ENCODE measurements at places on chromosomes 2 and 18. TPM values are rescaled to one million over a fixed set of nuclear protein-coding genes. Genes with fewer than 3 reads are reported as not detected.

Gene MARCO
- 40.4 TPM for total RNA-seq

Gene COL4A4
- total RNA-seq: 3.8 TPM

Gene SEC11C
- 125 TPM for total RNA-seq

Gene KLHL41
- total RNA-seq: 0.33 TPM

Gene IL1B
- total RNA-seq: 1.0 TPM

Gene EGR4
- not detected for total RNA-seq

Gene CD8B2
- under 0.01 TPM for total RNA-seq

Gene DSC3
- total RNA-seq: under 0.01 TPM

Gene RAB11FIP5
- 2.8 TPM for total RNA-seq

Gene PLGLB1
- total RNA-seq: 90.0 TPM

DNA sequence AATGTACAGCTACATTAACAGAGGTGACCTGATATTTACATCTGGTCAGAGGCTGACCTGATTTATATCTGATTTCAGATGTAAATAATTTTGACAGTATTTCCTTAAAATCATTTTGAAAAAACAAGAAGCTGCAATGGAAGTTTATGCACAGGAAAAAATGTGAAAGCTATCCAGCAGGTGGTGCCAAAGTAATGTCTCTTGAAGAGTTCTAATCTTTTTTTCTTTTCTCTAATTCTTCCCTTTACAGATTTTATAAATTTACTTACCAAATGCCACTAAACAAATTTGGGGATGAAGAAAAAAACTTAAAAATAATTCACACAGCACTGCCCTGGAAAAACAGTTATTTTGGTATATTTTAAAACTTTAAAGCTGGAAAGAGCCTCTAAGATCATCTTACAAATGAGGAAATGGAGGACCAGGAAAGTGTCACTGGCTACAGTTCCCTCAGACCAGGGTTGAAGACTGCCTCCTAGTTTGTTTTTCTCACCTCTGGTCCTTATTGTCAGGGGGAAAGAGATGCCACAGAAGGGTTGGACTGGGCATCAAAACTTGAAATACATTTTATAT, 16.4 kb upstream of the FBLN7 start:
- no peak for DNase-seq

DNA sequence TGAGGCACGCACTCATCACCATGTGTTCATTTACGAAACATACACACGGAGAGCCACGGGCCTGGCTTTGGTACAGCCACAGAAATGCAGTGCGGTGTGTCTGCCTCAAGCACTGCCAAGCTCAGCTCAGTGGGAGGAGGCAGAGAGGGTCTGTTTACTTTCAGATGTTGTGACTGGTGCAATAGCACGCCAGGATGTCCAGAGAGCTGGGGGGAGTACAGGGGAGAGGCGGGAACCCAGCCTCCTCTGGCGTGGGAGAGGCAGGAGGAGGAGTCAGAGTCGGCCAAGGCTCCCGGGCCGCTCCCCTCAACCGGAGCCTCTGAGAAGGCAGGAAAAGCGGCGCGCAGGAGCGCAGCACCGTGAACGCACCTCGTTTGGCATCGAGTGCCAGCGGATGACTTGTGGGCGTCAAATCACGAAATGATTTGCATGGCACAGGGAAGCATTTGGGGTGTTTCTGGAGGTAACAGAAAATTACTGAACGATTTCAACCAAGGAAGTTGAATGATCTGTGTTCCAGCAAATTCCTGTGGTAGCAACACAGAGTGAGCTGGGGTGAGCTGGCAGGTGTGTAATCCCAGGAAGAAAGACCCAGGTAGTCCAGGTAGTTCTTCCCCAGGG, 143.0 kb downstream of the ZNF516 start:
- DNase-seq: peak; percentile 27

DNA sequence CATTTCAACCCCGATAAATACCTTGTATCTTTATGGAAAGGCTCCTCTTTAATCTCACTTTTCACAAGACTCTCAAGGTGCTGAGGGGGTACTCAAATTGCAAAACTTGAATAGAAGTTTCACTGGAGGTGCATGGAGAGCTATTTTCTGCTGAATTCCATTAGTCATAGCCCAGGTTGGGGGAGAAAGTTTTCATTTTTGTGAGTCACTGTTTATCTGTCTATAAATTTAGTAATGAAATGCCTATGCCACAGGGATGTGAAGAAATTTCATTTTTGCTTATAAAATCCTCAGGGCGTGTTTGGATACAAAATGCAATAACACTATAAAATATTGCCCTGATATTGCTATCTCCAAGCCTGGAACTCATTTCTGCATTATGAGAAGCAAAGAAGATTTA, 346.3 kb downstream of the LRATD1 start:
- DNase-seq: no peak

GRCh38 chr2:86123328-86123925, 17.4 kb downstream of the PTCD3 start:
- no peak for DNase-seq

- DNase-seq: no peak
Observed at GRCh38 chr2:36587556-36587955, 10.4 kb downstream of the FEZ2 start.

- DNase-seq: no peak
Observed at GRCh38 chr18:62118328-62118727, 68.5 kb downstream of the PIGN start.

DNA sequence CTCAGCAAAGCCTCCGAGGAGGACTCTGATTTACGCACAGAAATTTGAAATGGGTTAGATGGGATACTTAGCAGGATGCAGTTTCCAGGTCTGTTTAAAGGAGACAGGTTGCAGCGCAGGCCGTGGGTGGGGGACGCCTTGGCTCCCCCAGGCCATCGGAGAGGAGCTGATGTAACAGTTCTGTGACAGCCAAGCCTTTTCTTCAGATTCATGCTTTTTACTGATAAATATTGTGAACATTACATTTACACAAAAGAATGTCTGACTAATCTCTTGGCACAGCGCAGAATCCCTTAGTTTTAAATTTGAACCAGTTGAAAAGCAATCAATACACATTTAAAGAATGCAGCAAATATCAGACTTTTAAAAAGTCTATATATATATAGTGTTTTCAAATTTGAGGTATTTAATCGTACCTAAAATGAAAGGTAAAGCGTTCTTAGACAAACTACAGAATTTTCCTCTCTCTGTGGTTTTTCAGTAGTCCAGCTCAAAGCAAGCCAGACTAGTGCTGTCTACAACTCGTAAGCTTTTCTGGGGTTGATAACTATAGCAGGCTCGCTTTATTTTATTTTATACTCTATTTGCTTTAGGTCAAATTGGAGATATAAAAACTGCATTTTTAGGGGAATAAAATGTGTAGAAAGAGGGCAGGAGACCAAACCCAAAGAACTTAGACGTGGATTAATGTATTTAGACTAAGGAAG, 221.9 kb downstream of the PIEZO2 start:
- no peak for DNase-seq

DNA sequence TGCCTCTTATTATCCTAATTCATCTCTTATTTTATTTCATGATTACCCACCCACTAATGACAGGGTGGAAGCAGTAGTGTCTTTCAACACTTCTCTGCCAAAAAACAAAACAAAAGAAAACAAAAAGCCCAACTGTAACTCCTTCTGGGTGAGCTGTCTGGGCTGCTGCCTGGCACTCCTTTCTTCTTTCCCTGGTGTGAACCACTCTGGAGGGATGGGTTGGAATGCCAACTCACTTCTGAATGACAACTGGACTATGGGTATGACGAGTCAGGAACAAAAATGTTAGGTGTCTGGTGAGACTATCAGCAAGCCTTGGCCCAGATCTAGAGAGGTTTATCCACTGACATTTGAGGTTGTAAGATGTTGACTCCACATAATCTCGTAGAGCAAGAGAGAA, 88.3 kb upstream of the ITGB6 start:
- DNase-seq: no peak

GRCh38 chr18:32138332-32138982, 46.8 kb downstream of the RNF138 start:
- DNase-seq: no peak

DNA sequence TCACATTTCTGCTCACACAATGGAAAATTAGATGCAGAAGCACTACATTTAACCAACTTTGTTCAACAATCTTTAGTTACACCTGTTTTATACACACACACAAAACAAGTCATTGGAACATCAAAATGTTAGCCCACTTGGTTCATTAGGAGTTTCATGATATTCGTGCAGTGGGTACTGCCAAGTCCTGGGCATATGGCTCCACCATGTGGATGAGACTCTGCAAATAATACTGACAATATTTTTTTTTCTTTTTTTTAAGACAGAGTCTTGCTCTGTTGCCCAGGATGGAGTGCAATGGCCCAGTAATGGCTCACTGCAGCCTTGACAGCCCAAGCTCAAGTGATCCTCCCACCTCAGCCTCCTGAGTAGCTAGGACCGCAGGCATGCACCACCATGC, 34.5 kb upstream of the GRB14 start:
- no peak for DNase-seq

GRCh38 chr2:182824767-182825158, 41.7 kb downstream of the FRZB start:
- no peak for DNase-seq

GRCh38 chr18:49933530-49934128, 120.3 kb upstream of the ACAA2 start:
- DNase-seq: no peak

DNA sequence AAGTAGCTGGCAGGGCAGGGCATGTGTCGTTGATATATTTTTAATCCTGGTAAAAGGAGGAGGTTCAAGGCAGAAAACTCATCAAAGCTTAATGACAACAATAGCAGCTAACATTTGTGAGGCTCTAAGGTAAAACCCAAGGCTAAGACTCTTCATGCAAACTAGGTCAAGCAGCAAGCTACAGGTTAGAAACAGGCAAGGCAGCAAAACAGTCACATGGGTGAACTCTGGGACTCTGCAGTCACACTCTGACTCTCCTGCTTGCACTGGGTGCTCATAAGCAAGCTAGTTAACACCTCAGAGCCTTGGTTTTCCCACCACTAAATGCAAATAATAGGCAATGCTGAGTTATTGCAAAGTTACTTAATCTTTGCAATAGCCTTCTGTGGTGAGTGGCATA, 7.9 kb downstream of the IL1RN start:
- DNase-seq: no peak

DNA sequence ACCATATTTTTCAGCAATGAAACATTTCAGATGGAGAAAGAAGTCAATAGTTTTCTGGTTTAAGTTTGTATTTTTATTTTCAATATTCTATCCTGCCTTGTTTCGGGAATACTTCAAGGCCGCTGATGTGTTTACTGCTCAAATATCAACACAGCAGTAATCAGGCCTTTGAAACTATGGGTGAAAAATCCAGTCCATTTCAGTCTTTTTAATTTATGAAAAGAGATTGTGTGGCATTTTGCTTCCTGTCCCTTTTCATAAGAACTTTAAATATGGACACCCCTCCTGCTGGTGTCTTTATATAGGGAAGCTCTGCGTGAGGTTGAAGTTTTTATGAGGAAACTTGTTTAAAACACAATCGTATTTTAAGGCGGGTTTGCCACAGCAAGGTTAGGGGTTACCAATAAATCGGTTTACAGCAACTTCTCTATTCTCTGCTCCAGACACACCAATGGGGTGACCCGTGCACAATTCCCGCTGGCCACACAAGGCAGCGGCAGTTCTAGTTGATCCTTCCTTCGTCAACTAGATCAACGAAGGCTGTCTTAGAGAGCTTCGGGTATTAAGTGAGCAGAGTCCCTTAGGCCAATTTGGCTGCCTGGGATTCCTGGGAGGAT, 1.2 kb upstream of the TANC1 start:
- DNase-seq: no peak

- DNase-seq: no peak
Observed at GRCh38 chr2:71576541-71576940, 123.2 kb downstream of the DYSF start.

GRCh38 chr2:160974803-160975202, 185.4 kb upstream of the TANK start:
- no peak for DNase-seq

DNA sequence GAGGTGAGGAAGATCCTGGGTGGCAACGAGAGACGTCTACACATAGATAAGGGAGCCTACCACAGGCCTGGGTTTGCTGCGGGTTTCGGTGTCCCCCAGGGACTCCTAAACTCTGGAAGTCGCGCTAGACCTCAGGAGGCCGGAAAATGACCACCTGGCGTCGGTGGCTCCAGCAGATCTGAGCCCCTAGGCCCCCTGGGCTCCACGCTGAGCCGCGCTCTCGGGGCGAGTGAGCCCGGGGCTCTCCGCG, 987 bp upstream of the DLX1 start:
- no peak for DNase-seq

DNA sequence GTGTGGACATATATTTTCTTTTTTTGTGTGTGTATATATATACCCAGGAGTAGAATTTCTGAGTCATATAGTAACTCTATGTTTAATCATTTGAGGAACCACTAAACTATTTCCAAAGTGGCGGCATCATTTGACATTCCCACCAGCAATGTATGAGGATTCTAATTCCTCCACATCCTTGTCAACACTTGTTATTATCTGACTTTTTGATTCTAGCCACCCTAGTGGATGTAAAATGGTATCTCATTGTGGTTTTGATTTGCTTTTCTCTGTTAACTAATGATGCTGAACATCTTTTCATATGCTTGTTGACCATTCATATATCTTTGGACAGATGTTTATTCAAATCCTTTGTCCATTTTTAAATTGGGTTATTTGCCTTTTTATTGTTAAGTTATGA, 120.3 kb downstream of the TGFA start:
- DNase-seq: no peak

DNA sequence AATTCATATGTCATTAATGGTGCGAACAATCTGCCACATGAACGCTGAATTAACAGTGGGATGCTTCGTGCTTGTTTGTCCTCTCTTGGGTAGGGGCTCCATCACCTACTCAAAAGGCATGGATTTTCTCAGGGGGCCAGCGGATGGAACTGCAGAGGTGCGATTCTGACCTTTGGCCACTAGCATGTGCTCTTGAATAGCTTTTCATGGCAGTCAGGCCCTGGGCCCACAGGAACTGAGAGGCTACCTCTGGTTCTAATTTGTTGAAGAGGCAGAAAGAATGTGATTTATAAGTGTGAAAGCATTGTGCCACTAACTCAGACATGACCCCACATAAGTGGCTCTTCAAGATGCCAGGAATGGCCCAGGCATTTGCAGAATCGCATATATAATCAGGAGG, 283.2 kb downstream of the INSIG2 start:
- DNase-seq: no peak

GRCh38 chr2:21779786-21780185, 656.0 kb downstream of the TDRD15 start:
- DNase-seq: no peak

DNA sequence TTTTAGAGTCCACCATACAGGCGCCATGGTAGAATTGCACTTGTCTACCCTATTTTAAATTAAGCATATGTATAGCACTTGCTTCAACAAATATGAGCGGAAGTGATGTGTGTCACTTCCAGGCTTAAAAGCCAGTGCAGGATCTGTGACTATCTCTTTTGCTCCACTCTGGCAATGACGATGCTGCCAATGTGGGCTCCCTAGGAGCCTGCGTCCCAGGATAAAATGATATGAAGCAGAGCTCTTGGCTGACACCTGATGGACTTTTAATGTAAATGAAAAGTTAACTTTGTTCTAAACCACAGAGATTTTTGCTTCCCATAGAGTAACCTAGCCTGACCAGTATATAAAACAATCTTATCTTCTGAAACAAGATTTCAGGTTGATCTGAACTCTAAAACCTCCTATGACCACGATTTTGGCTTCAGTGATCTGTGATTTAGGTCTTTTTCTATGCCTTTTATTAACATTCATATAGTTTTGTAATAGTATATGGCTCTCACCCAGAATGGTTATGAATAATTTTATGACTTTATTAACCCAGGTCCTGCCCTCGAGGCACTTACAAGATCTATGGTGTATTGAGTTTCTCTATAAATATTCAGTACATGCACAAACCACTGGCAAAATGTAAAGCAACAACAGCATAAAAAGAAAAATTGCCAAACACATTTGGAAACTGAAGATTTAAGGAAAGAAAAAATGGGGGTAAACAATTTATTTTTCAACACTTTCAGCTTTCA, 422.5 kb upstream of the PIK3C3 start:
- DNase-seq: no peak

Measured in liver (tissue), 10 donors.